ENCODE measurements at places on chromosomes 1 and 21. TPM values are rescaled to one million over a fixed set of nuclear protein-coding genes. Genes with fewer than 3 reads are reported as not detected.
A peak's percentile ranks its signal among the peaks of the same experiment; 100 is the strongest.

- peak; percentile 87 for DNase-seq
Observed at GRCh38 chr21:46622226-46622625, 13.2 kb upstream of the PRMT2 start.

DNA sequence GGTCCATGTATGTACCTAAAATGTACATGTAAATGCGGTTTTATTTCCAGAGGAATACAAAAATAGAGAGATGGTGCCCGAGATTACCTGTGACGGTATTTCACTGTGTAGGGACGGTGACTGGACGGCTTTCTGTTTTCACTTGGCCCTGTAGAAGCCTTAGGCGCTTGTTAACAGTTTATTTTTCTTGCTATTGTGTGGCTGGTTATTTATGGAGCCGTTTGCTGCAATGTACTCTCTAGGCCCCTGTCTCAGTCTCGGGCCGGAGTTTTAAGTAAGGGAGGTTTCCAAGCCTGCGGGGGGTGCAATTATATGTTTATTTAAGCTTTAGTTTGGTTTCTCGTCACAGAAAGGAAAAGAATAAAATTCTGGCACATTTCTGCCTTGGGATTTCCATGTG, 413 bp downstream of the EFCAB7 start:
- DNase-seq: no peak

GRCh38 chr1:6298940-6299465, 38.1 kb upstream of the GPR153 start:
- DNase-seq: no peak

DNA sequence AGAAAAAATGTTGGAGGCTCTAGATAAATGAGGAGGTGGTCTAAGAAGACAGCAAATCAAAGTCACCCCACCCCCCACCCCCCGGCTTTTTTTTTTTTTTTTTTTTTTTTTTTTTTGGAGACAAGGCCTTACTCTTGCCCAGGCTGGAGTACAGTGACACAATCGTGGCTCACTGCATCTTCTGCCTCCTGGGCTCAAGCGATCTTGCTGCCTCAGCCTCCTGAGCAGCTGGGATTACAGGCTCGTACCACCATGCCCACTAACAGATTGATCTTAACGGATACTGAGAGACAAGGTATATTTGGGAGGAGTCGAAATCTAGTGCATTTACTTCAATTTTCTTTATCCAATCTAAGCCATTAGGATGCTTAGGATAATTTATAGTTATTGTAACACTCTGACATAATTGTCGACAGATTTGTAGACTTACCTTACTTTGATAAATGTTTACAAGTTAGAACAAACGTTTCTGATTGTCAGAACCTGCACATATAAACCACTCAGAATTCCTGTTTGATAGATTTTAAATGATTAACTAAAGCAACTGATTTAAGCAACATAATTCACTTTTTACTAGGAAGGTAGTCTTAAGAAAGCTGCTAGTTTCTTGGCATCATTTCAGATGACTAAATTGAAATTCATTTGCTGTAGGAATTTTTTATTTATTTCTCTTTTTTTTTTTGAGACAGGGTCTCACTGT, 33.7 kb upstream of the NBL1 start:
- DNase-seq: no peak

GRCh38 chr1:158818975-158819431, 12.1 kb upstream of the MNDA start:
- DNase-seq: no peak

DNA sequence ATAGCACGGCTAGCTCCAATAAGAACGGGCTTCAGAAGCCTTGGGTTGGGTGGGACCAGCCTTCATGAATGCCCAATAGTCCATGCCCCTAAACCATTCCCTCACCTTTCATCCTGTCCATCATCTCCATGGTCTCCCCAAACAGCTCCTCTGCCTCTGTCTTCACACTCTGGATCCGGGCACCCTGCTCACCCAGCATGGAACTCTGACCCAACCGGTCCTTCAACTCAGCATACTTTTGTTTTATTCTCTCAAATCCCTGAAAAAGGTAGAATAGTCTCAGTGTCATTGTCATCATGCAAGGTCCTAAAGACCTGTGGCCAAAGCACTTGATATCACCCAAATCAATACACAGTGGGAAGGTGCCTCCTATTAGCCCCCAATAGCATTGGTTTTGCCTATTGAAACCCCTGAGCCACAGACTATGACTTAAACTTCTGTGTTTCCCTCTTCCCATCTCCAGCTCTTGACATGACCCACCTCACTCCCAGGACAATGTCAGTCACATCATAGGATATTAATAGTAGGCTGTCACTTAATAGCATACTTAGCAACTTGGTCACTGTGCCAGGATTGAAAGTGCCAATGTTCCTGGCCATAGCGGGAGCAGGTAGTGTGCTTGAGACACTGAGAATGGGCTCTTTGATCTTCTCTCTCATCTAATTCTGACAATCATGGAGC, 33.0 kb downstream of the CAMK1G start:
- no peak for DNase-seq

GRCh38 chr1:22105611-22106207, 37.2 kb downstream of the WNT4 start:
- DNase-seq: peak; percentile 39

GRCh38 chr1:162670928-162671663, 38.8 kb downstream of the DDR2 start:
- no peak for DNase-seq

GRCh38 chr1:44807364-44808062, 362 bp upstream of the DYNLT4 start:
- peak; percentile 90 for DNase-seq

Gene KCNK2
- not detected for polyA plus RNA-seq

Gene TRPM2
- polyA plus RNA-seq: 2.4 TPM

Gene TSPEAR
- 0.05 TPM for polyA plus RNA-seq

Gene WNT3A
- not detected for polyA plus RNA-seq

Gene SHE
- not detected for polyA plus RNA-seq

Gene FAAH
- polyA plus RNA-seq: 1.3 TPM

Gene TIAM1
- 6.3 TPM for polyA plus RNA-seq

Gene LYPD8
- not detected for polyA plus RNA-seq
